ENCODE measurements at places on chromosomes 13 and 19.

- no peak for DNase-seq
Measured at GRCh38 chr13:114318624-114319023, 4.3 kb downstream of the CHAMP1 start.

DNA sequence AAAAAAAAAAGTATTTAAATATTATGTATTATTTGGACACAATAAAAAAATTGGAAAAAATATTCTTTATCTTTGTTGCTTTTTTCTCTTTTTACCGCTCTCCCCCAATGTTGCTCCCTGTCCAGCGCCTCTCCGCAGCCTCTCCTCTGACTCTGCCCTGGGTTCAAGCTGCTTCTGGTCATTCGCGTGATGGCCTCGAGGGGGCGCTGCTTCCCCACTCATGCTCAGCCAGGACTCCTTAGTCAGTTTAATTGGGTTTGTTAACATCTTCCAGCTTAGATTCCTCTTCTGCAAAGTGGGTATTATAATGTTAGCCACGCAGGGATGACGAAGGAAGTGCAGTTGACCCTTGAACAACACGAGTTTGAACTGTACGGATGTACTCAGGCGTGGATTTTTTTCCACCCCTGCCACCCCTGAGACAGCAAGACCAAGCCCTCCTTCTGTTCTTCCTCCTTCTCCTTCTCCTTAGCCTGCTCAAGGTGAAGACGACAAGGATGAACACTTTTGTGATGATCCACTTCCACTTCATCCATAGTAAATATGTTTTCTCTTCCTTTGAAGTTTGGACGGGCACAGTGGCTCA lies 4.9 kb upstream of the NWD1 start:
- peak; percentile 66 for DNase-seq

DNA sequence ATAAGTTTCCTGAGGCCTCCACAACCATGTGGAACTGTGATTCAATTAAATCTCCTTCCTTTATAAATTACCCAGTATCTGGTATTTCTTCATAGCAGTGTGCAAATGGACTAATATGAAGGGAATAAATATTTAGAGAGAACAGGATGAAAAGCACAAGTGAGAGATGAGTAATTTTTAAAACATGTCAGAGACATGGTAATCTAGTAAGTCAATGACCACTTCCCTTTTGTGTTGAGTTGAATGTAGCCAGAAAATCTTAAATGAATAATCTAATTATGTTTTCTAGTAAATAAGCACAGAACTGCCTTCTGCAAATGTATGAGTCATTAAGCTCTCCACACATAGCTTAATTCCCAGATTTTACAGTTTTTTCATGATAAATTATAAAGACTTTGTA lies 524.1 kb upstream of the SLITRK5 start:
- DNase-seq = no peak

DNA sequence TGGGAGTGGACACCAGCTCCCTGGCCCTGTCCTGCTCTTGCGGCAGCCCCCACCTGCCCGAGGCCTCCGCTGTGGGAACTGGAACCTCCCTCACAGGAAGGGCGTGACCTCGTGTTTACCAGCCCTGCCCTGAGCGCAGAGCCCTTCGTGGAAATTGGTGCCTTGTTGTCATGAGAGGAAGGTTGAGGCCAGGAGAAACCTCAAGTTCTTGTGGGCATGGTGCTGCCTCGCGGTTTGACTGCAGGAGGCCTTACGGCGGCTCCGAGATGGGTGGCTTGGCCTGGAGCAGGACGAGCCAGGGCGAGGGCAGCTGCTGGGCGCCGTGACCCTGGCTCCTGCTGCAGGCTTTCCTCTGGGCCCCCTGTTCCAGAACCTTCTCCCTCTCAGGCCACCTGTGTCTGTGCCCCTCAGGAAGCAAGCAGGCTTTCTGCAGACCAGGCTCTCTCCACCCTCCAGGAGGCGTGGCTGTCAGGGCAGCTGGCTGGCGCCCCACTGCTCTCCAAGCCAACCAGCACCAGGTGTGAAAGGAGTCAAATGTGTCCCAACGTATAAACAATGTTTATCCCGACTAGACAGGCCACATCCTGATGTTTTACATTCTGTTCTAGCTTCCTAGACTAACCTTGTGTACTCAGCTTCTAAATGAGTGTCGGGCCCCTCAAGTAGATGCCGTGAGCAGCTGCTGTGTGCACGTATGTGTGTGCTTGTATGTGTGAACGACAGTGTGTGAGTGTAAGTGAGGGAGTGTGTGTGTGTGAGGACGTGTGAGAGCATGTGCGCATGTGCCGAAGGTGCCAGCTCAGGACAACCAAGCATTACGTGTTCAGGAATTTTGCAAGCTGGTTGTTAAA lies 10.4 kb upstream of the RASA3 start:
- DNase-seq = no peak

GRCh38 chr19:35116072-35116801 lies 614 bp downstream of the FXYD3 start:
- DNase-seq = no peak

DNA sequence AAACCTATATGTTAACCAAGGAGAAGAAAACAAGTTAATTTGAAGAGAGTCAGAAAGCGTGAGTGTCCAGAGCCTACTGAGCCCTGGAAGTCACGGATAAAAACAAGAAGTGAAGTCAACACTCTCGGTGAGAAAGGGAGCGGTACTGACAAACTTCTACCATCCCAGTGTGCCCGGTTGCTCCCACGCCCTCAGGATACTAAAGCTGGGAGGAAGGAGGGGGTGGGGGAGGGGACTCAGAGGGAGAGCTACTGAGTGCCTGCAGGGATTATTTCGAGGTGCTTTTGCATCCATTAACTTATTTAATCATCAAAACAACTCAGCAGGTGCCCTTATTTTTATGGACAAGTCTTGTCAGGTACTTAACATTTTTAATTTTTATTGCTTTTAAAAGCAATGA lies 166.2 kb downstream of the ZIC5 start:
- DNase-seq = no peak

GRCh38 chr13:103187721-103188156 lies 121.5 kb upstream of the SLC10A2 start:
- no peak for DNase-seq

GRCh38 chr13:93862259-93862658 lies 617.2 kb downstream of the DCT start:
- DNase-seq = no peak

DNA sequence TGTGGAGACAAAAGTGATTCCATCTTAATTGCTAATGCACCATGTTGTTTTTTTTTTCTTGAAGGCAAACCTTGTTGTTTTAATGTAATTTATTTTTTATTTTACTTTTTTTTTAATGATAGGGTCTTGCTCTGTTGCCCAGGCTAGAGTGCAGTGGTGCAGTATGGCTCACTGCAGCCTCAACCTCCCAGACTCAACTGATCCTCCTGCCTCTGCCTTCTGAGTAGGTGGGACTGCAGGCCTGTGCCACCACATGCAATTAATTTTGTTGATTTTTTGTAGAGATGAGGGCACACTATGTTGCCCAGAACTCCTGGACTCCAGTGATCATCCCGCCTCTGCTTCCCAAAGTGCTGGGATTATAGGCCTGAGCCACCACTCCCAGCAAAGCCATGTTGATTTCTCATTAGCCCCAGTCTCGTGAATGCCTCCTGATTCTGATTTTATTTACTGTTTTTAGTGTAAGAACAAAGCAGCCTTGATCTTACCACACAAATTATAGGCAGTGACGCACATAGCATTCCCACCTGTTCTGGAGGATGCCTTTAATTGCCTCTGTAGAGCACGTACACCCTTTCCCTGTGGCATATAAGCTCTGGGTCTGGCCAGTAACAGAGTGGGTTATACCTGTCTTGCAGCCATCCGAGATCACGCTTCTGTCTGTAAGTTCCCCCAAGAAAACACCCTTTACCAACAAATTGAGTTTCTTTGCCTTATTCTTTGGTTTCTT lies 150.4 kb downstream of the GGACT start:
- no peak for DNase-seq

GRCh38 chr19:7914099-7914498 lies 531 bp upstream of the TGFBR3L start:
- DNase-seq = no peak

GRCh38 chr13:108656742-108657141 lies 27.3 kb downstream of the MYO16 start:
- DNase-seq = no peak

- DNase-seq = no peak
Measured at GRCh38 chr19:58381460-58382212, 806 bp upstream of the ZNF837 start.

DNA sequence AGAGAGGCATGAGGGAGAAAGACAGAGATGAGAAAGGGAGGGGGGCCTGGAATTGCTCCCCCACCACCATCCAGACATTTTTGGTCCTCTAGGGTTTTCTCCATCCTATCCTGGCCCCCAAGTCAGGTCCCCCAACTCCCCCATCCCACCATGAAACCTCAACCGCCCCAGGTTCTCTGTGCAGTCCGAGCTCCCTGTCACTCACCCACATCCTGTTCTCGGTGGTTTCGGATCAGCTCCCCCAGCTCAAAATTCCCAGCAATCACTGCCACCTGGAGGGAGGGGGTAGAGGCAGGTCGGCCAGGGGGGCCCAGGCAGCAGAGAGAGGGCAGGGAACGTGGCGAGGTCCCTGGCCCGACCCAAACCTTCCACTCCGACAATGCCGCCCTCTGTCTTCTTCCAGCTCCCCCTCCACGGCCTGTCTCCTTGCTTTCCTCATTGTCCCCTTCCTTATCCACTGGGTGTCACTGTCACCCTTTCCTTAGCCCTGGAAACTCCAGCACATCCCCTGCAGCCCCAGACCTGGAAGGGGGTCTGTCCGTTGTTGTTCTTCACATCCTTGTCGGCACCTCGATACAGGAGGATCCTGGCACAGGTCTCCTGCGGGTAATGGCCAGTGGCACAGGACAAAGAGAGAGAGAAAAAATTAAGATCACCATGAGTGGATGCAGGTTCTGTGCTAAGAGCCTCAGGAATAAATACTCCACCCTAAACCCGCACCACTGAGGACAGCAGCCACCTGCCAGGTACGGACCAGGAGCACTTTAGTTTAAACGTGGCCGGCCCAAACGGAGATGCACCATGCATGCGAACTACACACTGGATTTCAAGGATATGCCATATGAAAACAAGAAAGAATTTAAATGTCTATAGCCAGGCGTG lies 15.4 kb downstream of the SHANK1 start:
- DNase-seq = no peak

GRCh38 chr13:110685305-110686020 lies 20.5 kb downstream of the CARS2 start:
- DNase-seq = no peak

GRCh38 chr13:45021250-45021649 lies 31.9 kb downstream of the GPALPP1 start:
- no peak for DNase-seq

DNA sequence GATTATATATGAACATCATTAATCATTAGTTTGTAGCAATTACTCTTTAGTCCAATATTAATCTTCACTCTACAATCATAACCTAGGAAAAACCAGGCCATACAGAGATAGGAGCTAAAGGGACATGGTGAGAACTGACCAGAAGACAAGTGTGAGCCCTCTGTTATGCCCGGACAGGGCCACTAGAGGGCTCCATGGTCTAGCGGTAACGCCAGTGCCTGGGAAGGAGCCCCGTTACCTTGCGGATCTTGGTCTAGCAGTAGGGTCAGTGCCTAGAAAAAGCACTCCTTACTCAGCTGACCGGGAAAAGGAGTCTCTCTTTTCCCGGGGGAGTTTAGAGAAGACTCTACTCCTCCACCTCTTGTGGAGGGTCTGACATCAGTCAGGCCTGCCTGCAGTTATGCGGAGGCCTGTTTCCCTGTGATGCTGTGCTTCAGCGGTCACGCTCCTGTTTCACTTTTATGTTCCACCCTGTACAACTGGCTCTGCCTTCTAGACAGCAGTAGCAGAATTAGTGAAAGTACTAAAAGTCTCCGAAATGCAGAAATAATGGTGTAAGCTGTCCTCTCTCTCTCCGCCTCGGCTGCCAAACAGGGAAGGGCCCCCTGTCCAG lies 13.8 kb downstream of the OR7D4 start:
- peak; percentile 71 for DNase-seq

All from neural crest cell (in vitro differentiated cells).